Hindlimb muscle (tissue), 1 donor: ENCODE measurements at places on chromosomes 1 and 21. TPM values are rescaled to one million over a fixed set of nuclear protein-coding genes. Genes with fewer than 3 reads are reported as not detected.

MPZ gene
- 12.0 TPM for polyA plus RNA-seq

SMPDL3B gene
- polyA plus RNA-seq = 0.14 TPM

DUSP23 gene
- polyA plus RNA-seq = 10.2 TPM

KCNN3 gene
- polyA plus RNA-seq = 11.8 TPM

S100A2 gene
- polyA plus RNA-seq = 2.2 TPM

DNA sequence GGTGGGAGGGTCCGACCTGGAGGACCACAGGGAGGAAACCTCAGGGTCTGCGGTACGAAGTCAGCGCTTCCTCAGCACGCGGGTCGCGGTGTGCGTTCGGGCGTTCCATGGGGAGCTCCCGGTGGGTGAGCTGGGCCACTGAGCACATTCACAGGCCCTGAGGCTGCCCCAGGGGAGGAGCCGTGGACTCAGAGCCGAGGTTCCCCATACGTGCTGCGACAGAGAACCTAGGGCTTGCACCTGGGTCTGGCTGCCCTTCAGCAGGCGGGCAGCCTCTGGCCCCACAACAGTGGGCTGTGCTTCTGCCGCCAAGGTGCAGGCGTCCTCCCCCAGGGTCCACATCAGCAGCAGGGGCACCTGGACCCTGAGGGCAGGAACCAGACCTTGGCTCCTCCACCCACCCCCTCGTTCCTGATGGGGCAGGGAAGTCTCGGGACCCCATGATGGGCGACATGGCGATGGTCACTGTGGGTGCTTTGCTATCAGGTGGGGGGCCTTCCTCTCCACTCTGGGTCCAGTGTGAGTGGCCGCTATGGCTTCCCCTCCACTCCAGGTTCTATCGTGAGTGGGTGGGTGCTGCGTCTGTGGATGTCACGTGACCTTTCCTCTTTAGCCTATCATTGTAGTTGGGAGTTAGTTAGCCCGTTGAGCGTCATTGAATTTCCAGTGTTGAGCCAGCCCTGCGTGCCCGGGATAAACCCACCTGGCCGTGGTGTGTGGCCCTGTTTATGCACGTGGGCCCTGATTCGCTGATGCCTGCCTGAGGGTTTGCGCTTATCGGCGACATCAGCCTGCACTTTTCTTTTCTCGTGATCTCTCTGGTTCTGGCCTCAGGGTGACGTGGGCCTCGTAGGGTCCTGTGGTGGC lies 27.9 kb downstream of the FTCD start:
- no peak for DNase-seq

- no peak for DNase-seq
These were observed 123.2 kb downstream of the SMYD2 start for GRCh38 chr1:214404154-214404553.

- DNase-seq = no peak
These were observed 101.7 kb downstream of the BCAR3 start for GRCh38 chr1:93579891-93580290.

GRCh38 chr1:24874611-24875234 lies 55.4 kb downstream of the RUNX3 start:
- DNase-seq = no peak

GRCh38 chr1:6275826-6276782 lies 15.2 kb upstream of the GPR153 start:
- peak; percentile 88 for DNase-seq
